Thyroid gland (tissue), 4 donors: ENCODE measurements at places on chromosomes 11 and 22.

DNA sequence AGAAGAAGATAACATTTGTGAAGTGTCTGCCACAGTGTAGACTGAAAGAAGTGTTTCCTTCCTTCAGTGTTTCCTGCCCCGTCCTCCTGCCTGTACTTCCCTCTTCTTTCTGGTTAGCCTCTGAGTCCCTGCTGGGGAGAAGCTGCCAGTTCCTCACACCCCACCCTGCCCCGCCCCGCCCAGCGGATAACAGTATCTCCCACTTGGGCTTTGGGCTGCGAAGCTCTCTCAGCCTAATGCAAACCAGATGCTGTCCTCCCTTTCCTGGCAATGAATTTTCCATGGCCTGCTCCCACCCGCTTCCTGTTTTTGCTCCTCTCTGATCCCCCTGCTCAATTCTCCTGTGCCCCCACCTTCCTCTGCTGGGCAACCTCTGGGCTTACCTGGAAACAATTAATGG is 5.2 kb upstream of the RAB3IL1 start:
- peak; percentile 33 for DNase-seq

DNA sequence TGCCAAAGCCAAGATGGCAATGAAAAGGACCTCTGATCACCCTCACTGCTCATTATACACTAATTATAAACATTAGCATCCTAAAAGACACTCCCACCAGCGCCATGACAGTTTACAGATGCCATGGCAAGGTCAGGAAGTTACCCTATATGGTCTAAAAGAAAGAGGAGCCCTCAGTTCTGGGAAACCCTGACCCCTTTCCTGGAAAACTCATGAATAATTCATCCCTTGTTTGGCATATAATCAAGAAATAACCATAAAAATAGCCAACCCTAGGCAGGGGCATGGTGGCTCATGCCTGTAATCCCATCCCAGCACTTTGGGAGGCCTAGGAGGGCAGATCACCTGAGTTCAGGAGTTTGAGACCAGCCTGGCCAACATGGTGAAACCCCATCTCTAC is 12.7 kb upstream of the CAPN5 start:
- DNase-seq: no peak

- DNase-seq: no peak
Observed at GRCh38 chr22:48403521-48404403, 1423.9 kb downstream of the BRD1 start.

- peak; percentile 86 for DNase-seq
Observed at GRCh38 chr22:31122532-31123291, at the start of gene INPP5J. Gene INPP5J (plus strand): TSS chr22:31122966. CDS start chr22:31123015, 49 bp downstream.

DNA sequence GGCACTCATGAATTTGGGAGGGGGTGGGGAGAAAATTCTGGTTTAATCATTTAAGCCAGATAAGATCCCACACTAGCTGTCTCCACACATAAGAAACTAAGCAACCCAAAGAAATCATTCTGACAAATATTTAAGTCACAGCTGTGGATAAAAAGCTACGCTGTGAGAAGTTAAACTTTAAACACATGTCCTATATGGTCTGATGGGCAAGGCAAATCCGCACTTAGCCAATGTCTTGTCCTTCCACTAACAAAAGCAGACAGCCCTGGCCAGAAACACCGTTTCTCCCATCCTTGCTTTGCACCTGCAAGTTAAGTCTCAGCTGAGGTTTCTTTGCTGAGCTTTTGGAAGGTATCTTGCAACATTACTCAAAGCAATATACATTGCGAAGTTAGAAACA is 68.0 kb downstream of the ETS1 start:
- no peak for DNase-seq

GRCh38 chr11:12824281-12825041 is 150.2 kb downstream of the TEAD1 start:
- DNase-seq: no peak

DNA sequence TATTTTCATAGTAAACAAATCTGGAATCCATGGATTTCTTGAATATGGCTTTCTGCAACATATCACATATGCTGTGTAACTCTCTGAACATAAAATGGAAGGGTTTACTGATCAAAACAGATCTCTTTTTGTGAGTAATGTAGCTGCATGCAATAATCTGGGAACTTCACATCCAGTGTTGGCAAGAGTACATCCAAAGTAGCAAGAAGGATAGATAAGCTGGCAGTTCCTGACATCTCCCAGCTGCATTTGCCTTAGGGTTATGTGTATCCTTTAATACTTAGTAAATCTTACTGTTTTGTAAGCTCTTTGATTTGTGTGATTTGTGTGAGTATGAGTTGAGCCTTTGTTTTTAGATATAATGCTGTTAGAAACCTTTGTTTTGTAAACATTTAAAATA is 280.4 kb upstream of the CNTN5 start:
- no peak for DNase-seq

DNA sequence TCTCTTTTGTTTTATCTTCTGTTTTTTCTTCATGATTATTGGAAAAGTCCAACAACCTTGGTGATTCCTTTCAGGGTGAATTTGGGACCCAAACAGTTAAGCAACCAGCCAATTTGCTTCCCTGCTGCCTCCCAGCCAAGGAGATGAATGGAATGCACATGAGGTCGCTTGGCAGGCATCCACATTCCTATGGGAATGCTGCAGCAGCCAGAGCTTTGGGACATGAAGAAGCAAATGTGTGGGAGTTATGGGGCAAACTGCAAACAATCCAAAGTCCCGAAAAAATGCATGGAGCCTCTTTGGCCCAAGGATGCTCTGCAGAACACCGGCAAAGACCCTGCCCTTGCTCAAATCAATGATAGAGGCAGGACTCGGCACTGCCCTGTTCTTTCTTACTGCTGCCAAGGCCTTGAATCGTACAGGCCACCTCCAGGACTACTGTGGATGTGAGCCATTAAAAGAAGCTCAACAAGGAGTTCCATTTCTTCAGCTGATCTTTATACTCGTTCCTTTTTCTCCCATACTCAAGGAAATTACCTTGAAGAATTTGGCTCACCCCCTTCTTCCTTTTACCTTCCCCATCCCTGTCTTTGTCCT is 117.3 kb upstream of the TEAD1 start:
- peak; percentile 67 for DNase-seq

DNA sequence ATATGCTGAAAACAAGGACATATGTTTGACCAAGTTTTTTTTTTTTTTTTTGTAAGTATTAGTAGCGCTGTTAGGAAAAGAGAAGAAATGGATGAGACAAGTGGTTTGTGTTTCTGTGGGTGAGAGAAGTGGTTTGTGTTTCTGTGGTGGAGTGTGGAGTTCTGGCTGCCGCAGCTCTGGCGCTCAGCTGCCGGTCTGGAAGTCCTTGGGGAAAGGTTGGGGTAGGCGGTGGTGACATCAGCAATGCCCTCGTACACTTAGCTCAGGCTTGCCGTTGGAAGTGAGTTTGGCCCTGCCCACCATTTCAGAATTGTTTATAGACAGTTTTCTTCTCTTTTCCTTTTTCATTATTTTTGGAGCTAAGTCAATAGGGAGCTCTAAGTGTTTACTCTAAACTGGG is 116.6 kb downstream of the TBC1D22A start:
- DNase-seq: no peak

GRCh38 chr22:43477966-43478365 is 66.2 kb downstream of the MPPED1 start:
- no peak for DNase-seq

- no peak for DNase-seq
Observed at GRCh38 chr11:80722629-80723028, 1281.8 kb upstream of the TENM4 start.

DNA sequence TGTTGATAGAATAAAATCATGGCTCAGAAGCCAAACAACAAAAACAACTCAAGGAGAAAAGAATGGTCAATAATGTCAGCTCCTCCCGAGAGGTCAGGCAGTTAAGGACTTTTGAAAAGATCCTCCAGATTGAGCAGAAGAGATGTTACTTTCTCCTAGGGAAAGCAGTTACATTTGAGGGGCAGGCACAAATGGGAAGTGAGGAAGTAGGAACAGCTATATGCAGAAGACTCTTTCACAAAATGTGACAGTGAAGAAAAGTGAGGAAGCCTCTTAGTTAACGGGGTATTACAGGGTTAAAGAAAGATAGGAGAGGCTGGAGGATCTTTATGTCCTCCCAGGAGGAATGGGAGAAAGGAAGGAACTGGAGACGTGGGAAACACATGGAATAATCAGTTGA is 3.4 kb downstream of the DCHS1 start:
- DNase-seq: no peak

- DNase-seq: no peak
Observed at GRCh38 chr22:36816339-36816635, 548 bp downstream of the PVALB start.

GRCh38 chr11:104876861-104877431 is 21.3 kb downstream of the CASP12 start:
- DNase-seq: no peak

GRCh38 chr11:2791139-2791520 is 91.3 kb upstream of the KCNQ1OT1 start:
- peak; percentile 12 for DNase-seq

- DNase-seq: no peak
Observed at GRCh38 chr11:108368134-108368533, 99.2 kb downstream of the C11orf65 start.

- no peak for DNase-seq
Observed at GRCh38 chr11:34587282-34587677, 33.6 kb upstream of the EHF start.

- DNase-seq: no peak
Observed at GRCh38 chr11:61880031-61880430, 11.3 kb downstream of the FADS3 start.

GRCh38 chr22:24753914-24754313 is 20.6 kb downstream of the PIWIL3 start:
- DNase-seq: no peak

DNA sequence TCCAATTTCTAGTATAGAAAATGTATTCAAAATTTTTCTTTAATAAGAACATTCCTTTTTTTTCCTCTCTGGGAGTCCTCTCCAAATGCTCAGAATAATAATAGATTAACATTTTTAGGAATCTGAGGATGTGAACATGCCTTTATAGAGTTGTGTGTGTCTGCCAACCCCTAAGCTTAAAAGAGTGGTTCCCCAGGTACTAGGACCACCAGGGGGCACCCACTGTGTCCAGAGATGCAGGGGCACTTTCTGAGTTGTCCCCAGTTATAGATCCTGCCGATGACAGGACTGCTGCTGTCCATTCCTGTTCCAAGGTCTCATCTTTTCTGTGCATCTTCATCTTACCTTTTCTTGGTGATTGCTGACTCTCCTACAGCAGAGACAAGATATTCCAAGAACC is 27.0 kb upstream of the MICAL2 start:
- DNase-seq: no peak

DNA sequence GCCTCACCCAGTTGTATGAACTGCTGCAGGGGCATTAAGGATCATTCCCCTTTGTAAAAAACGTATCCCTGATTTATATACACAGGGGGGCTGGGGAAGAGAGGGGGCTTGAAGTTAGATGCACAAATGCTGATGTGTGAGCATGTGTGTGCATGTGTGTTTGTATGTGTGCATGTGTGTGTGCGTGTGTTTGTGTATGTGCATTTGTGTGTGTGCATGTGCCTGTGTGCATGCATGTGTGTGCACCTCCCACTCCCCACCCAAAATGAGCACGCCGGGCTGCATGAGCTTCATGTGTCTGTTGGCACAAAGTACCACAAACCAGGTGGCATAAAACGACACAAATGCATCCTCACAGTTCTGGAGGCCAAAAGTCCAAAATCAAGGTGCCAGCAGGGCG is 1315.2 kb downstream of the TBC1D22A start:
- no peak for DNase-seq

DNA sequence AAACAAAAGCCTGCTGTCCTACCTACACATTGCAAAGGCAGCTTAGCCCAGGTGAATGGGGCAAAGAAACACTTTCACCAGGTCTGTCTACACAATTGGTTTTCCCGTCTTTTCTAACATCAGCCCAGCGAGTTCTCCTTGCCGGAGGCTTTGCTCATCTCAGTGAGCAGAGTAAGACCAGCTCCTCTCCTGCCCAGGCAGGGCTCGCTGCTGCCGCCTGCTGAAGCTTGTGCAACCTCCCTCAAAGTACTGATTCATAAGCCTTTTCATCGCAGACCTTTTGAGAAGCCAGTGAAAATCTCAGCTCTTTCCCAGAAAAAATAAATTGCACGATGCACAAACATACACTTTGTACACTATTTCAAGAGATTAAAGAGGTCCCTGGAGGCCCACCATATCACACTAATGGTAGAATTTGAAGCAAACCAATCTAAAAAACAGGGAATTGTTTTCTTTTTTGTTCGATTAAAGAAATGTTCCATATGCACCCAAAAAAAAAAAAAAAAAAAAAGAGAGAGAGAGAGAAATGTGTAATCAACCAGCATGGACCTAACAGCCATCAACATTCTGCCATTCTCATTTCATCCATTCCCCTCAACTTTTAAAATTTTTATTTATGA is 328.1 kb upstream of the MPPED2 start:
- peak; percentile 55 for DNase-seq

GRCh38 chr11:112810951-112811350 is 150.3 kb upstream of the NCAM1 start:
- no peak for DNase-seq

DNA sequence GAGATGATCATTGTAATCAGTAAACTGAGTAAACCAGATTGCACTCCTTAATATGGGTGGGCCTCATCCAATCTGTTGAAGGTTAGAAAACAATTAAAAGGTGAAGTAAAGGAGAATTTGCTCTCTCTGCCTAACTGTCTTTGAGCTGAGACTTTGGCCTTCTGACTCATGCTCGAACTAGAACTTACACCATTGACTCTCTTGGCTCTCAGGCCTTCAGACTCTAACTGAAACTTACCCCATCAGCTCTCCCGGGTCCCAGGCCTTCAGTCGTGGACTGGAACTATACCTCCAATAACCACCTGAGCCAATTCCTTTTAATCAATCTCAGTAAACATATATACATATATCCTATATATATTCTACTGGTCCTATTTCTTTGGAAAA is 34.0 kb downstream of the LGR4 start:
- DNase-seq: no peak

DNA sequence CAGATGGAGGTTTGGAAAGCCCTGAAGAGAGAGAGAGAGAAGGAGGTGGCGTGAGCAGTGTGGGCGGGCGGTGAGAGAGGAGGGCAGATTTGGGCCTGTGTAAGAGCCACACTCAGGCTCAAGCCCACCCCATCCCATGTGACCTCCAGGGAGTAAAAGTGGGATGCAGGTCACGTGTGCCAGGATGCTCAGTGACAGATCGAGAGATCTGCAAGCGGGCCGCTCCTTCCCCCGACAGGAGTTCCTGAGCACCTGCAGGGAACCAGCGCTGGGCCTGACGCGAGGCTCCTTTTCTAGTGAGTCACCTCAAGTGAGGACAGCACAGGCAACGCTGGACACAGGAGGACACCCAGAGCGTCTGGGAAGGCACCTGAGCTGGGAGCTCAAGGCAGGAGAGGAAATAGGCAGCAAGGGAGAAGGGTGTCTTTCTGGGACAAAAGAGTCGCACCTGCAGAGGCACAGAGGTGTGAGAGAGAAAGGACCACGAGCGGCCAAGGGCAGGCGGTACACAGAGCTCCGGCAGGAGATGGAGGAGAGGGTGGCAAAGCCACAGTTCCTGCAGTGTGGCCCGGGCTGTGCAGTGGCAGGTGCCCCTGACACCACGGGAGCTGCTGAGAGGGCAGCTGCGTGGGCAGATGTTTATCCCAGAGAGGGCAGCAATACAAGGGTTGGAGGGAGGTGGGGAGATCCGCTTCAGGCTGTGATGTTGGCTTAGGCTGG is 1294.8 kb downstream of the TBC1D22A start:
- DNase-seq: no peak
